Kidney (tissue), 22 donors: ENCODE measurements at places on chromosomes 1 and 21. TPM values are rescaled to one million over a fixed set of nuclear protein-coding genes. Genes with fewer than 3 reads are reported as not detected.

Gene LYSMD1
- 7.9 TPM for total RNA-seq

Gene NPR1
- total RNA-seq: 89.3 TPM

Gene TMIGD3
- 3.0 TPM for total RNA-seq

Gene JAM2
- total RNA-seq: 12.0 TPM

Gene KCNH1
- 0.54 TPM for total RNA-seq

Gene TMEM125
- total RNA-seq: 17.5 TPM

Gene AIRE
- 0.25 TPM for total RNA-seq

Gene DNALI1
- total RNA-seq: 34.8 TPM

Gene PLEKHN1
- 14.3 TPM for total RNA-seq

Gene LCE2B
- total RNA-seq: not detected

Gene OR2T2
- 0.28 TPM for total RNA-seq

Gene PLA2G2F
- total RNA-seq: not detected

Gene CYP4Z1
- 0.22 TPM for total RNA-seq

Gene PROK1
- total RNA-seq: not detected

Gene SLC35F3
- total RNA-seq: 0.66 TPM

Gene MAP3K21
- 21.6 TPM for total RNA-seq

Gene SYT11
- 16.8 TPM for total RNA-seq

Gene DLGAP3
- 1.0 TPM for total RNA-seq

Gene OR2L8
- total RNA-seq: not detected

Gene C1orf116
- 19.6 TPM for total RNA-seq

Gene ACTL8
- total RNA-seq: not detected

Gene C1orf185
- not detected for total RNA-seq

Gene MSTO1
- 54.0 TPM for total RNA-seq

Gene WNT4
- total RNA-seq: 0.69 TPM

Gene B4GALT3
- 22.9 TPM for total RNA-seq

Gene HSD17B7
- total RNA-seq: 10.8 TPM

Gene S100A7A
- total RNA-seq: not detected

Gene PTAFR
- 16.4 TPM for total RNA-seq

Gene HIVEP3
- 11.0 TPM for total RNA-seq

Gene HES3
- total RNA-seq: not detected

Gene SMPDL3B
- 9.7 TPM for total RNA-seq

Gene RCSD1
- total RNA-seq: 18.3 TPM

Gene C1orf94
- not detected for total RNA-seq

Gene OPRD1
- total RNA-seq: not detected
